ENCODE measurements at places on chromosomes 12 and 14. TPM values are rescaled to one million over a fixed set of nuclear protein-coding genes. Genes with fewer than 3 reads are reported as not detected.

The ISM2 gene
- 0.14 TPM for total RNA-seq

The CCDC175 gene
- not detected for total RNA-seq

The TMEM179 gene
- total RNA-seq = 8.1 TPM

The KCNK13 gene
- total RNA-seq = 0.95 TPM

DNA sequence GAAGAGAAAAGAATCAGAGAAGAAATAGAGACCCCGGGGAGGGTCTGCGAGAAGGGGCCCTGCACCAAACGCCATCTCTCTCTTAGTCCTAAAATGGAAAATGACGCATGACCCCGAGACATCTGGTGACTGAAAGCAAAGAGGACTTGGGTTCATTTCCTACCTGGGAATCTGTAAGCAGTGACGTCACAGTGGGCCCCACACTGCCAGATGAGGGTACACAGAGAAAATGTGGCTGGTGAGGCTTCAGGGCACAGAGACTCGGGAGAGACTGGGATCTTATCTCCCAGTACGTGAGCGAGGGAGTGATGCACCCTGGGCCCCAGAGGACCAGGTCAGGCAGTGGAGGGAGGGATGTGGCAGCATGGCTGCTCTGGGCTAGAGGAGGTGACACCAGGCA lies 288.1 kb upstream of the SFSWAP start:
- no peak for DNase-seq

DNA sequence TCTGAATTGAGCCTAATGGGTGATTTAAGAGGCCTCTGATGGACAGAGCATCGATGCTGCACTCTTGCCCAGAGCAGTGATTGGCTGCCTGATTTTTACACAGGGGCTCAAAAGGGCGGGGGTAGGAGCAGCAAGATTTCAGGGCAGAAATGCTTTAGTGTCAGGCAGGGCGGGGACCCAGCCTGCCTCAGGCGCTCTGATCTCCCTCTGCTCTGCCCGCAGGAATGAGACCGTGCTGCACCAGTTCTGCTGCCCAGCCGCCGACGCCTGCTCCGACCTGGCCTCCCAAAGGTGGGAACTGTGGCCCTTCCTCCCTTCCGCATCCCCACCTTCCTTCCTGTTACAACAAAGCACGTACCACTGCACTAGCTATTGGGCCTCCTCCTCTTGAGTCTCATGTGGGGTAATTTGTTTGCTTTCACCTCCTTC lies 32.4 kb downstream of the IQSEC3 start:
- DNase-seq = no peak

DNA sequence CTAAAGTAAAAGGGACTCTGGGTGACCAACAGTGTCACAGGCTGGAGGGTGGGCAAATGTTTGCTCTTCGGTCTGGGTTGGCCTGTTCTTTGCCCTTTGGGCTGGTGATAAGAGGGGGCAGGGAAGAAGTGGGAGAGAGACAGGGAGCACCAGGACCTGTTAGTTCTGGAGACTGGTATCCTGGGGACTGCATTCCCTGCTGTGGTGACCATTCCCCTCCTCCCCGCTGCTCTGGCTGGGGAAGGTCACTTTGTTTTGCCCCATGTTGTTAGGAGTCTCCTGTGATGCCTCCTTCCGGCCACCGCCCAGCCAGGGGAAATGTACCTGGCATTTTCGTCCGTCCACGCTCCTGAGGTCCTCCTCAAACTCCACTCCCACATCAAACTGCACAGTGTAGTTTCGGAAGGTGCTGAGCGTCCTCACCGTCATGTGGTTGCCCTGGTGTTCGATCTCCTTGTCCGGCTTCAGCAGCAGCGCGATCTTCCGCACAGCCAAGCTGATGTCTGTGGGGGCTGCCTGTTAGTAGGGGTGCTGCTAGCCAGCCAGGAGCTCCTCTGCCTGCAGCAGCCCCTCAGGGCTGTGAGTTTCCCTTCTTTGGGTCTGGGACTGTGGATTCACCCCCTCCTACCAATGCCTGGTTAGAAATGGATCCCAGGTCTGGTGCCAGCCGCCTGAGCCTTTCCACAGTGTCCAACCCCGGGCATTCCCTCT lies 618 bp downstream of the RBP5 start:
- DNase-seq = no peak

DNA sequence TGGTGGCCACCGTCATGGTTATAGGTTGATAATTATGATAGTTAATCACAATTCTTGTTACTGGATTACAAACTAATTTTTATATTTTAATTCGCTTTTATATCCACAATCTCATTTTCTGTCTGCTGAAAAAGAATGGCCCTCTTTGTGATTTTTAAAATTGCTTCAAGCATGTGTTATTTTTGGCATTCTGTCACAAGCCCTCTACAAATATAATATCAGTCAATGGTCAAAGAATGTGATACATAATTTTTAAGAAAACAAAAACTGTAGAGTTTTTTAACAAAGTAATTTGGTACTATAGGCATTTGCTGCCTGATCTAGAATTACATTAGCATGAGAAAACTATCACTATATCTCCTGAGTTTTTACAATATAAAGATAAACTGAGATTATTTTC lies 352.0 kb upstream of the TMTC1 start:
- DNase-seq = no peak

DNA sequence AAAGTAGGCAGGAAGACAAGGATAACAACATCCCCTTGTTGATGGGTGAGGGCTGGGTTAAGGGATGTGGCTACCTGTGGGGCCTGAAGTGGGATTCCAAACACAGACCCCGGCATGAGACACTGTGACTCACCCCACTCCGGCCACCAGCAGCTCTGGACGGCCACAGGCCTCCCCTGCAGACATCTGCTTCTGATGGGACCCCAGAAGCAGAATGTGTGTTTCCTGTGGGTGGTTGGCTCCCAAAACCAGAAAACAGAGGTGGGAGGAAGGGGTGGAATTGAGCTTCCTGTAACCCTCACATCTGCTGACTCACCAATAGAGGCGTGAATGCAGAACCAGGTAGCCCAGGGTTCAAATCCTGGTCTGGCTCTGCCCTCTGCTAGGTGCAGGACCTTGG lies 216.6 kb upstream of the PWP1 start:
- DNase-seq = no peak

DNA sequence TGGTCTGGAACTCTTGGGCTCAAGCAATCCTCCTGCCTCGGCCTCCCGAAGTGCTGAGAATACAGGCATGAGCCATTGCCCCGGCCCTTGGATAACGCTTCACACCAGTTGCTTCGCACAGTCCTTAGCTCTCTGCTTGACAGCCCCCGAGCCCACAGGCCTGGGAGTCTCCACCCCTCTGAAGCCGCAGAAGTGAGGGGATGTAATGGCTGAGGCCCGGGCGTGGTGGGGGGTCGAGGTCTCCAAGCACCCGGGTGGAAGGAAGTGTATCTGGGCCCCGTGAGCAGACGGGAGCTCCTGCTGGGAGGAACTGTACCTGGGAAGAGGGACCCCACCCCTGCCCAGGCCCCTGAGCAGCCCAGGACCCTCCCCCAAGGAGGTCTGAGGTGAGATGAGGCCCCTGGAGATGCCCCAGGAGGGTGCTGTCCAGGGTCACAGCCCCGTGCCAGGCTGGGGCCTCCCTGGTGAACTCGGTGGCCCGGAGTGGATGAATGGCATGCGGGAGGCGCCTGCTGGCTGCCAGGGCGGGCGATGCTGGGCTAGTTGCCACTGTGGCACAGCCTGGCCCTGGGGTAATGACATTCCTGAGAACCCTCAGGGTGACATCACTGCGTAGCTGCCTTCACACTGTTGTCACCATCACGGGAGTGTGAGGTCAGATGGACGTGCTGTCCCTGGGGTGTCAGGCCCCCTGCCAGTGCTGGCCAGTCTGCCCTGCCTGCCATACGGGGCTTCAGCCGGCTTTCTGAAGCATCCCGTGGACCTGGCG lies 48.9 kb downstream of the KIF26A start:
- no peak for DNase-seq

DNA sequence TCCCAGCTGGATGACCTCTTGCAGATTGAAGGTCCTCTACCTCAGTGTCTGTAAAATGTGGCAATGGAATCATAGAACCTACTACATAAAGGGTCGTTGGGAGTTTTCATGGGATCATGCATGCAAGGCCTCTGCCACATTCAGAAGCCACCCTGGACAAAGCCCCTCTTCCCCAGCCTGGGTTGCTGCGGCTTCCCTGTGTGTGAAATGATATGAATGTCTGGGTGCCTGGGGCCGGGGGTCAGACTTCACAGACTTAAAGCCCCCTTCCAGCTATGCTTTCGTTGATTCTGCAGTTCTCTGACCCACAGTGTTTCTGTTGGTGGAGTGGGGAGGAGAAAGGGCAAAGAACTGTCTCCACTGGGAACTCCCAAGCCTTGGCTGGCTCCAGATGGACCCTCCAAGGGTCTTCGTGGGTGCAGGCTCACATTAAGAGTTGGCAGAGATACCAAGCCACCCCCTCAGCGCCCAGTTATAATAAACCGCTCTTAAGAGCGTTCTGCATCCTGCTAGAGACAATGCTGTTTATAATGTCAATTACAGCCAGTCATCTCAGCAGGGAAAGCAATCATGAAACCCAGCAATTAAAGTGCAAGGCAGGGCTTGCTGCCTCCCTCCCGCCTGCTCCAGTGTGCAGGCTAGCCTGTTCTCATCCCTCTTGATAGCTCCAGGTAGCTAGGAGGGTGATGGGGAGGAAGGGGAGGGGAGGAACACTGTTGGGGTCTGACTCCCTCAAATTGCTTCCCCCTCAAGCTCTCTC lies 210.9 kb upstream of the FKBP4 start:
- DNase-seq = no peak
